ENCODE measurements at places on chromosomes 6 and 20. TPM values are rescaled to one million over a fixed set of nuclear protein-coding genes. Genes with fewer than 3 reads are reported as not detected.

GRCh38 chr20:41125530-41126457 lies 11.5 kb upstream of the PLCG1 start:
- no peak for DNase-seq

GRCh38 chr20:58073945-58074856 lies 154.3 kb downstream of the ANKRD60 start:
- no peak for DNase-seq

Gene PDE7B
- 4.4 TPM for total RNA-seq

DNA sequence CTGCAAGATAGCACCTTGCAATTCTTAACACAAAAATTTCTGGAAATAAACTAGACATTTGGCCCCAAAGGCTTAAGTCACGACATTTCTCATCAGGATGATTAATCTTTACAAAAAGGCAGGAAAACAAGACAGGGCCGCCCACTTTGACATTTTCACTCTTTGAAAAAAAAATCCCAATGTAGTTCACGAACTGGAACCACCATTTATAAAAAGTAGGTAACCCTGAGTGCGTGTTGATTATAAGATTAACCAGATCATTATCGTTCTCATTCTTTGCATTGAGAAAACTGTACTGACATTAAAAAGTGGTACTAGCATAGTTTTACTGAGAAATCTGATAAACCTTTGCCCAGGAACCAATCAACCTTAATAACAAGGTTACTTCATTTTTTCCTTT lies 108.8 kb downstream of the HUS1B start:
- no peak for DNase-seq

GRCh38 chr20:14617123-14617522 lies 279.7 kb upstream of the FLRT3 start:
- no peak for DNase-seq

GRCh38 chr20:51500311-51500710 lies 42.2 kb downstream of the NFATC2 start:
- DNase-seq: no peak

DNA sequence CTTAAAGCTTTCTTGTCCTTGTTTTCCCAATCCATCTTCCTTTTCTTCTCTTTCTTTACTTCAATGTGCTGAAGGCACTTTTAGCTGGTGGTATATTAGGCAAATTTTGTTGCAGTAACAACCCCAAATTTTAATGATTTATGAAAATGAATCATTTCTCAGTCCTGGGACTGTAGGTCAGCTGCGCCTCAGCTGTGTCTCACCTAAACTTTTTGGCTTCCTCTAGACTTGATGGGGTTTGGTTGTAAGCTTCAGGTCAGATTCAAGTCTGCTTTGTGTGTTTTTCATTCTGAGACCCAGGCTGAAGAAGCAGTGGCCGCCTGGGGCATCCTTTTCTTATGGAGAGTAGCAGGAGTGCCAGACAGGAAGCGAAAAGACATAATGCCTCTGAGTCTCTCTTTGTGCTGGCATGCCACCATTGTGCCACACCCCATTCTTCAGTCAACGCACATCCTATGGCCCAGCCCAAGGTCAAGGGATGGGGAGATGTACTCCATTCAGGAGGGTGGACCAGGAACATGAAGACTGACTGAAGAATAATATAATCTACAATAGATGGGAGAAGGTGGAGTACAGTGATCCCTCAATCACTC lies 28.9 kb upstream of the CD83 start:
- DNase-seq: no peak

Data from thymus (tissue), 14 donors.